ENCODE measurements at places on chromosomes 7 and 10.

GRCh38 chr10:70174058-70174741 lies 3.9 kb upstream of the SAR1A start:
- DNase-seq, result no peak

DNA sequence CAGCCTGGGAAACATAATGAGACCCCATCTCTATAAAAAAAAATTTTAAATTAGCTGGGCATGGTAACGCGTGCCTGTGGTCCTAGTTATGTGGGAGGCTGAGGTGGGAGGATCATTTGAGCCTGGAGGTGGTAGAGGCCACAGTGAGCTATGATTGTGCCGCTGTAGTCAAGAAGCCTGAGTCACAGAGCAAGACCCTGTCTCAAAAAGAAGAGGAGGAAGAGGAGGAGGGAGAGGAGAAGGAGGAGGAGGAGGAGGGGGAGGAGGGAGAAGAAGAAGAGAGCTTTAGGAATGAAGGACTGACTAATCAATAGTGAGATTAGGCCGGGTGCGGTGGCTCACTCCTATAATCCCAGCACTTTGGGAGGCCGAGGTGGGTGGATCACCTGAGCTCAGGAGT lies 111.8 kb upstream of the KMT2E start:
- no peak for DNase-seq

GRCh38 chr10:13787015-13787421 lies 200.3 kb downstream of the PRPF18 start:
- DNase-seq, result peak; percentile 28

DNA sequence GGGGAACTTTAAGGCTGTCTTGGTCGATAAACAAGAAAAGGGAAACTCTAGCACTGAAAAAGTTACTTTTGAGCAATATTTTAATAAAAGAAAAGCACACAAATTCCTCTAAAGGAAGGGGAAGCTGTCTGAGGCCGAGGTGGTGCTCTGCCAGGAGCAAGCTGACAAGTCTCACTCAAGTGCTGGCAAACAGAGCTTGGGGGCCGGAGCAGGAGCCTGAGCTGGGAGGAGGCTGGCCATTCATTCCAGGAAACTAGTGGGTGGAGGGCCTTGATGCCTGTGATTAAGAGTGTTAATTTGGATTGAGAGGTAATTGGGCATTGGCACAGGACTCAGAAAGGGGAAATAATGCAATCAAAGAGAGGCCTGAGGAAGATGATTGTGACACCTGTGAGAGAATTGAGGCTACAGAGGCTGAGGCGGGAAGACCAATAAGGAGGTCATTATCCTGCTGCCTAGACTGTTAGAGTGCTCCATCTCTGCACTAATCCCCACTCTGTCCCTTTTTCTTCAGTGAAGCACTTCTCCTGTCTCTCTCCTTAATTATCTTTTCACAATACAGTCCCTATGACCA lies 154.9 kb upstream of the COL1A2 start:
- DNase-seq, result no peak

GRCh38 chr10:31669357-31669756 lies 259.3 kb downstream of the ARHGAP12 start:
- no peak for DNase-seq

- peak; percentile 87 for DNase-seq
Measured at GRCh38 chr10:101779544-101780186, 3.6 kb downstream of the NPM3 start.

DNA sequence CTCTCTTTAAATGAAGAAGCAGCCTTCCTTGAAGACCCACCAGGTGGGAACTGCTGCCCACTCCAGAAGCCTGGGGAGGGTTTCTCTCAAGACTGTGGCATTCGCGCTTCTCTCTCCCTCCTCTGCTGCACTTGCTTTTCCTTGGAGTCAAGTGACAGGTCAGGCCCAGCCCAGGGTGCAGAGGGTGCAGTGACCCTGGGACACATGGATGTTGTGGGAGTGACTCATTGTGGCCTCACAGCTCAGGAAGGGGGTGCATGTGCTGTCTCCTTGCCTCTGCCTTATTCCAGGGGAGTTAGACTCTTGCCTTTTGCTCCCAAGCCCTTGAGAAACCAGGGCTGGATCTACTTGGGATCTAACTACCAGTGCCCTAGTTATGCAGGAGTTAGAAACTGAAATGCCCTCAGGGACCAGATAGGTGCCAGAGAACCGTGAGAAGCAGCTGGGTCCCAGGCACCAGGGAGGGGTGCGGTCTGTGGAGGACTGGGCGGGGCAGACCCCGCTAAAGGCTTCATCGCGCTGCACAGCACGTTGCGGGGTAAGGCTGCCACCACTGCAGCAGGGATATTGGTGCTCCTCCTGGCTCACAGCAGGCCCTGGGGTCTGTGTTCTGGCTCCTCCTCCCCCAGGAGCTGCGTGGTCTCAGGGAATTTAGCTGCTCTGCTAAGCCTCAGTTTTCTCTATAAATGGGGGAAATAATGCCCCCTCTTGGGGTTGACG lies 11.4 kb downstream of the FAM241B start:
- DNase-seq, result no peak

GRCh38 chr7:149599636-149600206 lies 102.1 kb upstream of the ZNF746 start:
- no peak for DNase-seq

DNA sequence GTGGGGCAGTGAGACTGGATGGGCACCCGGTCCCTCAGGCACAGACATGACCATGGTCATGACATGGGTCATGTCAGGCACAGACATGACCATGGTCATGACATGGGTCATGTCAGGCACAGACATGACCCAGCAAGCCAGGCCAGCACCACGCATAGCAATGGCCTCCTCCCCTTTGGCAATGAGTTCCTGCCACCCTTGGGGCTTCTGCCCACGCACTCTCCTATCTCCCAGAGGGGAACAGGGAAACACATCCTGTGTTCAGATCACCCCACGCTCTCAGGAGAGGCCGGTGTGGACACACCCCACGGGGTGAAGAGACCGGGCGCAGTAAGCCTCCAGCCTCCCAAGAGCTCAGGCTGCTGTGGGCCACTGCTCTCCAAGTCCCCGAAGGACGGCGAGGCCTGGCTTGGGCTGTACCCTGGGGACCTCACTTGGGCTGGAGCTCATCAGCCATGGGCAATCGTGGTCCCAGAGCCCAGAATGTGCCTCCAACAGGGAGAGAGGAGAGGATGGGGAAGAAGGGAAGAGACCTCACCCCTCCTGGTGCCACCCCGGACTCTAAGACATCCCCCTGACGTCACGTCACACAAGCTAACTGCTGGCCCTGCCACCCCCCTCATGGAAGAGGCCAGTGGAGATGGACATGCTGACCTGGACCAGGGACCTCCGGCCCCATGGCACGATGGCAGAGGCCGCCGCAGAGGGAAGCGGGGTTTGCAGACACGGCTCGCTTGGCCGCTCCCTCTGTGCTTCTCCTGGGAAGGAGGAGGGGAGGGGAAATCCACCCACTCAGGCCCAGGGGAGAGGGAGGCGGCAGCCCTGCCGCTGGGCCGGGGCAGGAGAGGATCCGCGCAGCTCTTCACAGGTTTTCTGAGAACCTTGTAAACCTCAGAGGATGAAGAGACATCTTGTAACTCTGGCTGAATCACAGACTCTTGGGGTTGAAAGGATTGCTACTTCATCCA lies 269.6 kb downstream of the ELFN1 start:
- no peak for DNase-seq

GRCh38 chr10:74179111-74179710 lies 28.2 kb downstream of the ADK start:
- DNase-seq, result no peak

- DNase-seq, result no peak
Measured at GRCh38 chr7:152128252-152128651, 102.8 kb downstream of the GALNT11 start.

DNA sequence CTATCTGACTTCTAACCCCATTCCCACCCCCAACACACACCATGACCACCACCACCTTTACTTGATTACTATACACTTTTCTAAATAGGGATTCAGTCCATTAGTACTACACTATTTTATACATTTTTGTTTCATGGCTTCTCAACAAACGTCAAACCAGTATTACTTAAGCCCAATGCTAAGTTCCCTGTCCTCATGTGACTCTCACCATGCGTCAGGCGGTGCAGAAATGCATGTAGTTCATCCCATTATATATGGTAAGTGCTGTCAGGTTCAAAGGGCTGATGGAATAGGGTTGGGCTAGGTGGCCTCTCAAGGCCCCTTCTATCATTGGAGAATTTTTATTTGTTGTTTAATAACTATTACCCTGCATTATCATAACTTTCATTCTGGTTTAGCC lies 19.5 kb upstream of the VPS41 start:
- no peak for DNase-seq

DNA sequence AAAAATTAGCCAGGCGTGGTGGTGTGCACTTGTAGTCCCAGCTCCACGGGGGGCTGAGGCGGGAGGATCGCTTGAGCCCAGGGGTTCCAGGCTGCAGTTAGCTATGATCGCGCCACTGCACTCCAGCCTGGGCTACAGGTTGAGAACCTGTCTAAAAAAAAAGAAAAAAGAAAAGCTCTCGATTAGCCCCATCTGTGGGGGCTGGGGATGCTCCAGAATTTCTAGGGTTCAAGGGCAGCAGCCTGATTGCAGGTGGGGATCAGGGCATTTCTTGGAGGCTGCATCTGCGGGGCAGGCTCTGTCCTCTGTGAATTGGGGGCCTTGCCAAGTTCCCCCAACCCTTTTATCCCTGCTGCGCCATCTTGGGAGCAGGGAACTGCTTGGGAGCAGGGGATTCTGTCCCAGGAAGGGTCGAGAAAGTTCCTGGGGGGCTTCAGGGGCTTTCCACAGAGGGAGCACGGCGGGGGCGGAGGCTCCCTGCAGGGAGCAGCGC lies 651 bp upstream of the ARPC1A start:
- DNase-seq, result no peak

DNA sequence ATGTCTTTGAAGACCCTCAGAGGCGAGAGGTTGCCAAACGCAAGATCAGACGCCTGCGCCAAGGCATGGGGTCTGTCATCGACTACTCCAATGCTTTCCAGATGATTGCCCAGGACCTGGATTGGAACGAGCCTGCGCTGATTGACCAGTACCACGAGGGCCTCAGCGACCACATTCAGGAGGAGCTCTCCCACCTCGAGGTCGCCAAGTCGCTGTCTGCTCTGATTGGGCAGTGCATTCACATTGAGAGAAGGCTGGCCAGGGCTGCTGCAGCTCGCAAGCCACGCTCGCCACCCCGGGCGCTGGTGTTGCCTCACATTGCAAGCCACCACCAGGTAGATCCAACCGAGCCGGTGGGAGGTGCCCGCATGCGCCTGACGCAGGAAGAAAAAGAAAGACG lies 8.1 kb upstream of the SGCE start:
- DNase-seq, result no peak

DNA sequence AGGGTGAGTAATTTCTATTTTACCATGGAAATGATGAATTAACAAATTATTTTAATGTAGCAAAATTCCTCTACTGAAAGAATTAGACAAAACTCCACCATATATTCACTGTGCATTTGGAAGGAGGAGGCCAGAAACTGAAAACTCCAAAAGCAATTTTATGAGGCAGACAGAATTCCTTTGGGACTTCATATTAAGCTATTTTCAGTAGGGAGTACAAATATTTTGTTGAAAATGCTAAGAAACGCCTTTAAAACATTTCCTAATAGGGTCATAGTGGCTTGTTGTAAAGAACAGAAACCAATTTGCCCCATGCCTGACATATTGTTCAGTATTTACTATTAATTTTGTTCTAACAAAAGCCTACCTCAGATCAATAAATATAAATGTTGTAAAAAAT lies 117.8 kb downstream of the TES start:
- no peak for DNase-seq

- DNase-seq, result no peak
Measured at GRCh38 chr7:112452102-112452888, 2.0 kb downstream of the IFRD1 start.

DNA sequence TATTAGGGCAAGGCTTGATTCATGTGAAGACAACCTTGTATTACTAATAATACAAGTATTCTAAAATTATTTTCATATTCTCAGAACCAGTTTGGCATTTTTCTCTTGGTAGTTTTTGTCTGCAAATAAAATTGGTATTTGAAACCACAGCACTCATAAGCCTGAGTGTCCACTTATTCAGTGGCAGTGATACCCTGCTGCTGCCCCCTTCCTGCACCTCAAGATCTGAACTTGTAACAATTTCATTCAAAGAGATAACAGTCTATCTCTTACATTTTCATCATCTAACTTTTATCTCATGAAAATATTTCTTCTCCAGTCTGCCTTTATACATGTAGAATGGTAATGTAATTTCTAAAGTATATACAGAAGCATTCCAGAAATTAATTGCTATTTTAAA lies 9.3 kb downstream of the TFAM start:
- no peak for DNase-seq

GRCh38 chr7:40232242-40232893 lies 97.6 kb downstream of the SUGCT start:
- DNase-seq, result no peak
